RWPE1 (cell line): ENCODE measurements at places on chromosomes 1 and 21.

GRCh38 chr1:215526147-215526845 lies 40.8 kb upstream of the KCTD3 start:
- peak; percentile 13 for DNase-seq

- no peak for DNase-seq
Measured at GRCh38 chr1:93662481-93663207, 19.0 kb downstream of the BCAR3 start.

GRCh38 chr1:66294707-66295370 lies 239.1 kb upstream of the SGIP1 start:
- DNase-seq, result peak; percentile 73

DNA sequence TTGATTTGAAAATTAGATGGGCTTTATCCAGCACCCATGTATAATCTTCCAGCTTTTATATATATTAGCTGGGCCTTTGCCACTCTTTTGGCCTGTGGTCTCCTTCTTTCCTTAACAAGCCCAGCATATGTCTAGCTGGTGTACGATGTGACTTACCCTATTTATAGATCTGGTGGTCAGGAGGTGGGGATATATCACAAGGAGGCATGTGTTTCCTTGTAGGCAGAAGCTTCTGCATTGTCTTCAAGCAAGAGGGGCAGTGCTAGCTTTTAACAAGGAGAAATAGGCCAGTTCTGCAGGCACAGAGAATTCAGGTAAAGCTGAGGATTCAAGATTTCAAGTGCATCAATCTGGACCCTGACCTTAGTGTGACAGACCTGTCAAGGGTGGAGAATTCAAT lies 38.0 kb upstream of the DNASE2B start:
- DNase-seq, result no peak

DNA sequence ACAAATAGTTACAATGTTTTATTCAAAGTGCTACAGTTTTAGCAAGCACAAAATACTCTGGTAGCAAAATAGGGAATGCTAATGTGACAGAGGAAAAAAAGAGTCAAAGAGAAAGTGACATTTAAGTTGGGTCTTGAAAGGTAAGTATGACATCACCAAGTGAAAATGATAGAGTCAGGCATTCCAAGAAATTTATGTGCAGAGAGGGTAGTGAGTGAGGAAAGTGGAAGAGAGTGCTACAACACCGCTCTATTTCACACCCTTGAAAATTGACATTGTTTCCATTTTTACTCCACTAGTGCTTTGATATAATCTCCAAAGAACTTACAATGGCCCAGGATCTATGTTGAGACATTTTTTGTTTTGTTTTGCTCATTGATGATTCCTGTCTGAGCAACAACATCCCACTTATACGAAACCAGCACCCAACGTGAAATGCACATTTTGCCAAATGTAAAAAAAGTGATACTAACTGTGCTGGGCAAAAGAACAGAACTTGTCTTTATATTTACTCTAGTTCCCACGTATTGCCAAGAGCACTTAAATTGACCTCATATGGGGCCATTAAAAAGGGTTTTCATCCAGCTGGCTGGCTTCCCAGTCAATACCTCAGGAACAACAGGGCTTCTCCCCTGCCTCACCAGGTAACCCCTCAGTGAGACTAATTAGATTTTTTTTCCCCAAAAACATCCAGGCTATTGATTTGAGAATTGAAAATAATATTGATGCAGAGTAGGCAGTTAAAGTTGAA lies 206.3 kb upstream of the NR5A2 start:
- no peak for DNase-seq

GRCh38 chr21:40540216-40540615 lies 306.7 kb downstream of the DSCAM start:
- DNase-seq, result no peak

GRCh38 chr1:164689672-164690511 lies 130.9 kb downstream of the PBX1 start:
- no peak for DNase-seq
